A549 treated with DMSO at 1 μM for 4 hours (cell line): ENCODE measurements at places on chromosomes 11 and 22. TPM values are rescaled to one million over a fixed set of nuclear protein-coding genes. Genes with fewer than 3 reads are reported as not detected.

The ATXN10 gene
- total RNA-seq = 97.8 to 138 TPM (median 114 TPM) in 5 replicates

The IGLL1 gene
- total RNA-seq = not detected in 5 replicates

The XKR3 gene
- not detected in 5 replicates for total RNA-seq

The RELA gene
- 74.4 to 83.8 TPM (median 81.1 TPM) in 5 replicates for total RNA-seq

The SYT7 gene
- 0.92 to 1.2 TPM (median 1.1 TPM) in 5 replicates for total RNA-seq

The F2 gene
- total RNA-seq = 1.9 to 3.1 TPM (median 2.1 TPM) in 5 replicates

The DNAJB7 gene
- not detected in 5 replicates for total RNA-seq

The TMEM191C gene
- 0.79 to 1.3 TPM (median 1.0 TPM) in 5 replicates for total RNA-seq

The RTCB gene
- 80.2 to 85.5 TPM (median 82.9 TPM) in 5 replicates for total RNA-seq

The TRIM51 gene
- not detected in 5 replicates for total RNA-seq

The MLC1 gene
- total RNA-seq = 0.03 to 0.09 TPM (median 0.04 TPM) in 3 of 5 replicates, not detected in the others

The DCHS1 gene
- 0.11 to 0.16 TPM (median 0.14 TPM) in 5 replicates for total RNA-seq

The OR2D2 gene
- not detected in 5 replicates for total RNA-seq

The P2RX6 gene
- total RNA-seq = 0.56 to 0.94 TPM (median 0.86 TPM) in 5 replicates

The PKDREJ gene
- not detected in 5 replicates for total RNA-seq

The ADAMTS15 gene
- 9.0 to 12.6 TPM (median 11.5 TPM) in 5 replicates for total RNA-seq

The MYBPC3 gene
- 0.05 to 0.10 TPM (median 0.07 TPM) in 5 replicates for total RNA-seq

The ELF5 gene
- total RNA-seq = not detected in 5 replicates

The CCDC87 gene
- total RNA-seq = 0.53 to 0.74 TPM (median 0.64 TPM) in 5 replicates

The PHRF1 gene
- total RNA-seq = 28.2 to 38.2 TPM (median 34.3 TPM) in 5 replicates

The MMP8 gene
- not detected in 5 replicates for total RNA-seq

The PDE3B gene
- 2.2 to 3.2 TPM (median 2.5 TPM) in 5 replicates for total RNA-seq

The MMP13 gene
- 0.05 TPM in 1 of 5 replicates, not detected in the others for total RNA-seq

The SEPTIN3 gene
- total RNA-seq = 1.2 to 1.7 TPM (median 1.3 TPM) in 5 replicates

The SCUBE1 gene
- total RNA-seq = 0.09 to 0.20 TPM (median 0.15 TPM) in 5 replicates

The KCNC1 gene
- 0.06 to 0.11 TPM (median 0.07 TPM) in 5 replicates for total RNA-seq

The ETS1 gene
- total RNA-seq = 28.7 to 40.6 TPM (median 35.4 TPM) in 5 replicates

The PKP3 gene
- 31.8 to 41.0 TPM (median 36.8 TPM) in 5 replicates for total RNA-seq

The VPS11 gene
- total RNA-seq = 10.7 to 13.6 TPM (median 12.8 TPM) in 5 replicates

The OR8I2 gene
- not detected in 5 replicates for total RNA-seq

The IL10RA gene
- 0.07 to 0.34 TPM (median 0.18 TPM) in 4 of 5 replicates, not detected in the other for total RNA-seq

The SH3BP1 gene
- total RNA-seq = 1.3 to 2.7 TPM (median 1.9 TPM) in 5 replicates
